ENCODE measurements at places on chromosomes 5 and 9. TPM values are rescaled to one million over a fixed set of nuclear protein-coding genes. Genes with fewer than 3 reads are reported as not detected.
A peak's percentile ranks its signal among the peaks of the same experiment; 100 is the strongest.

Gene PCDHA4
- total RNA-seq, result 1.5 TPM

Gene QRFP
- not detected for total RNA-seq

Gene SNX2
- 89.6 TPM for total RNA-seq

Gene NFIB
- total RNA-seq, result 99.1 TPM

Gene SLC25A2
- 1.3 TPM for total RNA-seq

Gene BARX1
- not detected for total RNA-seq

Gene STPG3
- not detected for total RNA-seq

Gene ANGPTL2
- 22.2 TPM for total RNA-seq

Gene NXNL2
- 0.70 TPM for total RNA-seq

Gene HEMGN
- total RNA-seq, result not detected

Gene TSPAN17
- 33.8 TPM for total RNA-seq

Gene RHOBTB3
- 102 TPM for total RNA-seq

DNA sequence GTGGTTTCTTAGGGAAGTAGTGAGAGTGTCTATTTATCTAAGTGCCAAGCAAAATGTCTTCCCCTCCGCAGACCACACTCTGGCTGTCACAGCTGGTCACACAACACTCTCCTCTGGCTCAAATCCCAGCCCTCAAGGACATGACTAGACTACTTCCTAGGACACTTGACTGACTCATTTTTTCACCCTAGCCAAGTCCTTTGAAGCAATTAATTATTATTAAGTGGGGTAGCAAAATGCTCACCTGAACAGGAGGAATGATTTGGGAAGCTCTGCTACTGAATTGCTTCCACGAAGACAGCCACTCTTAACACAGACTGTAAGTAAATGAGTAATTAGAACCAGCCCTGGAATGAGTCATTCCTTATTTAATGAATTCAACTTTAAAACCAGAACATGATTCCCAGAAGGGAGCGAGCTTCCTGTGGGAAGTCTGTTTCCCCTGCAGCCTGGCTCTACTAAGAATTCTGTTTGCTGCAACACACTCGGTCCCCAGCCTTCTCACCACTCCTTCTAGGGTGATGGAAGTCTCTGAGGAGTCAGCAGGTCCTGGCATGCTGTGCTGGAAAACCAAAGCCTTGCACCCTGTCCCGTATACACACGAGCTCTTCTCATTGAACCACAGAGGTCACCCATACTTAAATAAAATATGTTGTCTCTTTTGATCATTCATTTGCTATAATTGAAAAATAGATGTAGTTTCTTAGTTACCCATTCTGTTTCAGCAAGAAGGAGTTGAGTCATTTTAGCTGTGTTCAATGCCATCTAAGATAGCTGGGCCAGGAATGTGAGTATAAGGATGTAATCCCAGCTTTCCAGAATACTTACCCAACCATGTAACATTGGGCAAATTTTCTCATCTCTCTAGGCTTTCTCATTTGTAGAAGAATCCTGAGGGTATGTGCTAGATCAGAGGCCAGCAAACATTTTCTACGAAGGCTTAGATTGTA lies 218.6 kb upstream of the RASEF start:
- DNase-seq, result no peak

GRCh38 chr9:693201-694091 lies 148.1 kb upstream of the DMRT1 start:
- DNase-seq, result peak; percentile 64

DNA sequence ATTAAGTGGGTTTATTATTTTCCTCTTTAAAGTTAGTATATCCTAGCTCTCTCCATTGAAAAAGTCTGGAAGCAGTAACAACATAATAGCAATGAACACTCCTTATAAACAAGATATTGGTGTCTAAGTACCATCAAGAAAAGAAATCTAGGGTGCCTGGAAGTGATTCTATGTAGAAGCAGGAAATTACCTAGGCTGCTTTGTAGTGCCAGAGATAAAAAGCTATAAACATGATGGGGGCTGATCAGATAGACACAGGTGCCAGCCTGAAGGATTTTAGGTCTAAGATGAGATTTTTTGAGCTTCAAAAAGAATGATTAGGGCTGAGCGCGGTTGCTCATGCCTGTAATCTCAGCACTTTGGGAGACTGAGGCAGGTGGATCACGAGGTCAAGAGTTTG lies 1179.3 kb upstream of the CDH9 start:
- no peak for DNase-seq

- DNase-seq, result no peak
Observed at GRCh38 chr5:36300191-36300926, 1.3 kb downstream of the RANBP3L start.

GRCh38 chr5:91293131-91293530 lies 90.0 kb downstream of the ARRDC3 start:
- DNase-seq, result no peak

DNA sequence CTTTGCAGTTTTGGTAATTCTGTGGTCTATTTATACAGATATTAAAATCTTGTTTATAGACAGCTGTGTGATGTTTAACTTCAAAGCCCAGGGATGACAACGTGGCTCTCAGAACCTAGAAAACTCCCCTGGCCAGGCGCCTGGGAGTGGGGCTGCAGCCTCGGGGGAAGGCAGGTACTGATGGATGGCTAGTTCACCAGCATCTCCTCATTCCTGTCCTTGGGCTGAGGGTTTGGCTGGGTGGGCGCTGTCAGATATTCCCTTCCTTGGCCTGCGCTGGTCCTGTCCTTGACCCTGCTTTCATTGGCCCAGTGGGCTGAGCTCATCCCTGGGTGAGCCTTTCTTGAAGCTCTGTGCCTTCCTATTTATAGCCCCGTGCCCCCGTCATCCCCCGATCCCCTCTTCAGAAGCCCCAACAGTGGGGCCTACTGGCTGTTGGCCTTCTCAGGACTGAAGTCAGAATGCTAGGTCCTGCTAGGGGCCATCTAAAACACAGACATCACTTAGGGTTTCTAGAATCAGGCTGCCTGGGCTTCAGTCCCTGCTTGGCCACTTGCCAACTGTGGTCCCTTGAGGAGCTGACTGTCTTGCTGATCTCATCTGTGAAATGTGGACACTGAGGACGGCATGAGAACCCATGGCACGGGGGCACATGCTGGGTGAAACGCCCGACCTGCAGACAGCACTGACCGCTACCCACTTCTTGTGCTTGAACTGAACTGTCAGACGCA lies 20.9 kb downstream of the SH3GLB2 start:
- no peak for DNase-seq

GRCh38 chr5:126166368-126166767 lies 256.8 kb upstream of the GRAMD2B start:
- no peak for DNase-seq

DNA sequence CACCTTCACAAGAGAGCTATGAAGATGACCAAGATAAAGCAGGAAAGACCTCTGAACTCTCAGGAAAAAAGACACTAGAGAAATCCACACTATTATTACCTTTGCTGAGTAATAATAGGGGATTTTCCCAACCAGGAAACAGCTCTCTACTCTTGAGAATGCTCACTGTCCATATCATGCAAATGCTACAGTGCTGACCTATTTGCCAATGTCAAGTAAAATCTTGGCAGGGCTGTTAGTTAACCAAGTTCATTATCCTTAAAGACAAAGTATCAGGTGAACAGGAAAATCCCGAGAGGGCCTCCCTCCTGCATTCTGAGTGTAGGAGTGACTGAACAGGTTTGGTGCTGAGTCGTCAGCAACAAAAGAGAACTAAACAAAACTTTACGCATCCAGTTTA lies 306.6 kb downstream of the ACTL7B start:
- no peak for DNase-seq

DNA sequence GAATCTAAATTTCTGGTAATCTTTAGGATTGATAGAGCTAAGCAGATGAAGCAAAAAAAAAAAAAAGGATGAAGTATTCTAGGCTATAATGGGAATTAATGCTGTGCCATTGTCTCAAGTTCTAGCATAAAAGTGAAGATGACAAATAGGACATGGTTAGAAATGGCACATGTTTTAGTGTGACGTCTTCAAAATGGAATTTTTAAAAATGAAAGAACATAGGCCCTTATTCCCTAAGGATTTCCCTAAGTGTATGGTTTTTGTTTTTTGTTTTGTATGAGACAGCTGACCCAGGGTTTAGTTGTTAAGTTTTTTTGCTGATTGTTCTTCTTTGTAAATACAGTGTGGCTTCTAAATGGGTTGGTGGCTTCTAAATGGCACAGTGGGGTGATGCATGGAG lies 7.1 kb downstream of the TLE4 start:
- no peak for DNase-seq

DNA sequence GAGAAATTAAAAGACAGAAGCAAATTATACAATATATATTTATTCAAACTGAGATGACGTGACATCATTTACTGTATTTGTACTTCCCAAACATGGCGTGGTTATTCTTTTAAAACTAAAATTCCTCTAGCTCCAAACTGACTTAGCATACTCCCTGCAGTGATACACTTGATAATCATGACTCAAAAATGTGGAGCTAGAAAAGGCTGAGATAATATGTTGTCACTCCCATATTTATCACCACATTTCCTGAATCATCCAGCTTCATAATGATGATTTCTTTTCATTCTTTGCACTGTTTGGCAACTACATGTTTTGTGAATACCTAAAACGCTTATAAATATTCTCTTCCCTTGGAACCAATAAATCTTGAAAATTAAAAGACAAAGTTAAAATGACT lies 341.0 kb downstream of the EBF1 start:
- no peak for DNase-seq

DNA sequence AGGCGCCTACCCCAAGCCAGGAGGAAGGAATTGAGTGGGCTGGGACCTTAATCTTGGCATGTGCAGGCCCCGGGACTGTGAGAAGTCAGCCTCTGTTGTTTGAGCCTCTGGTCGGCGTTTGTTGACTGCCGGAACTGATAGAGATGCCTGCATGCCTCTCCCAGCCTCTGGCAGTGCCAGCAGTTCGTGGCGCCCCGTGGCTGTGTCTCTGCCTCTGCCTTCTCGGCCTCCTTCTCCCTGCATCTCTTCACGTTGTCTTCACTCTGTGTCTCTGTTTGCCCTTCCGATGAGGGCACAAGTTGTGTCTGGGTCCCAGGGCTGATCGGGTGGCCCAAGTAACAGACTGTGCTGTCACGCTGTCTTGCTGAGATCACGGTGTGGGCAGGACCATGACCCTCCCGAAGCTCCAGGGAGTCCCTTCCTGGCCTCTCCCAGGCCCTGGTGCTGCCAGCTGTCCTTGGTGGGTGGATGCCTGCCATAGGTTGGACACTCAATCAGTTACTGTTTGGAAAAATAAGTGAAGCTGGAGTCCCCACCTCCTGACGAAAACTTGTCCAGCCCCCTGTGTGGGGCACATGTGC lies 133.5 kb upstream of the LPCAT1 start:
- no peak for DNase-seq

- DNase-seq, result no peak
Observed at GRCh38 chr9:98958271-98958984, 14.7 kb downstream of the COL15A1 start.

GRCh38 chr9:75909776-75910175 lies 19.3 kb downstream of the PCSK5 start:
- no peak for DNase-seq

Measured in ureter (tissue), 1 donor.